Fibroblast of the aortic adventitia (primary cell): ENCODE measurements at places on chromosomes 5 and 9.

DNA sequence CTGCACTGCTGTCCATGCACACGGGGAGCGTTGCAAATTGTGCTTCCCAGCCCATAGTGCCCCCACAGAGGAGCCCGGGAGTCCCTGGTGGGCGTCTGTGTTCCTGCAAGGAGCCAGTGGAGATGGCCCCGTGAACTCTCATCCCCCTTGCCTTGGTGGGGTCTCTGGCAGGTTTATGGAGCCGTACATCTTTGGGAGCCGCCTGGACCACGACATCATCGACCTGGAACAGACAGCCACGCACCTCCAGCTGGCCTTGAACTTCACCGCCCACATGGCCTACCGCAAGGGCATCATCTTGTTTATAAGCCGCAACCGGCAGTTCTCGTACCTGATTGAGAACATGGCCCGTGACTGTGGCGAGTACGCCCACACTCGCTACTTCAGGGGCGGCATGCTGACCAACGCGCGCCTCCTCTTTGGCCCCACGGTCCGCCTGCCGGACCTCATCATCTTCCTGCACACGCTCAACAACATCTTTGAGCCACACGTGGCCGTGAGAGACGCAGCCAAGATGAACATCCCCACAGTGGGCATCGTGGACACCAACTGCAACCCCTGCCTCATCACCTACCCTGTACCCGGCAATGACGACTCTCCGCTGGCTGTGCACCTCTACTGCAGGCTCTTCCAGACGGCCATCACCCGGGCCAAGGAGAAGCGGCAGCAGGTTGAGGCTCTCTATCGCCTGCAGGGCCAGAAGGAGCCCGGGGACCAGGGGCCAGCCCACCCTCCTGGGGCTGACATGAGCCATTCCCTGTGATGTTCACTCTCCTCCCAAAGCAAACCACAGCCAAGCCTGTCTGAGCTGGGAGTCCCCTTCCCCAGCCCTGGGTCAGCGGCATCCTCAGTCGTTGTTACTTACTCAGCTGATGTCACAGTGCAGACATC is 3.1 kb downstream of the MRPS2 start:
- no peak for DNase-seq

DNA sequence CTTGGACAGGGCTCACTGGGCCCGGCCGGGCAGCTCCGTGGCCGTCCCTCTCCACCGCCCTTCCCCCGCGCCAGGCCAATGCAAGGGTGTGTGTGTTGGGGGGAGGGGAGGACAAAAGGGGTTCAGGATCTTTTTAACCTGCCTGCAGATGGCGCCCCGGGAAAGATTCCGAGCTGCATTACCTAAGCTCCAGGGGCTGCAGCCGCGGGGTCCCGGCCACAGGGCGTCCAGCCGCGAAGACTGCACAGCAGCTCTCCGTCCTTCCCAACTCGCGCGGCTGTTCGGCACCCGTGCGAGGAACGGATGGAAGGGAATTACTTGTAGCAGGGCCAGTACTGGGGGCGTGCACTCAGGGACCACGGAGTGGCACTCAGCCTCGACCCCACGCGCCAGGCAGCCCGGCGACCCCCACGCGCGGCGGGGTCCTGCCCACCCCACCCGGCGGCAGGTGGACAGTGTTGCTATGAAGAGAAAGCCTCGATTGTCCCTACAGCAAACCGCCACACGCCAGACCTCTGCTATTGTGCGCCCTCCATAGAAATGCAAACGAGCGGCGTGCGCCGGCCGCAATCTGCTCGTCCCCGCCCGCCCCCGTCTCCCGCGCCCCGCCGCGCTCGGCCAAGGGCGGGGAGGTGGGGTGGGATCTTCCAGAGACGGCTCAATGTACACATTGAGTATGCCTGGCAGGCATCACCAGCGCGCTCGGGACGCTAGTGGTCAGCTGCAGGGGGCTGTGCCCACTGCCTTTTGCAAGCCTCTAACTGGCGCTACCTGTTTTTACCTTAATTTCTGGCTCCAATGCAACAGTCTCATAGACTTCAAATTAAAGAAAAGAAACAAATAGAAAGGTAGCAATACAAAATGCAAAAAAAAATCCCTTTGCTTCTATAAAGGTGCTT is 796 bp upstream of the GADD45G start:
- DNase-seq: peak; percentile 13

DNA sequence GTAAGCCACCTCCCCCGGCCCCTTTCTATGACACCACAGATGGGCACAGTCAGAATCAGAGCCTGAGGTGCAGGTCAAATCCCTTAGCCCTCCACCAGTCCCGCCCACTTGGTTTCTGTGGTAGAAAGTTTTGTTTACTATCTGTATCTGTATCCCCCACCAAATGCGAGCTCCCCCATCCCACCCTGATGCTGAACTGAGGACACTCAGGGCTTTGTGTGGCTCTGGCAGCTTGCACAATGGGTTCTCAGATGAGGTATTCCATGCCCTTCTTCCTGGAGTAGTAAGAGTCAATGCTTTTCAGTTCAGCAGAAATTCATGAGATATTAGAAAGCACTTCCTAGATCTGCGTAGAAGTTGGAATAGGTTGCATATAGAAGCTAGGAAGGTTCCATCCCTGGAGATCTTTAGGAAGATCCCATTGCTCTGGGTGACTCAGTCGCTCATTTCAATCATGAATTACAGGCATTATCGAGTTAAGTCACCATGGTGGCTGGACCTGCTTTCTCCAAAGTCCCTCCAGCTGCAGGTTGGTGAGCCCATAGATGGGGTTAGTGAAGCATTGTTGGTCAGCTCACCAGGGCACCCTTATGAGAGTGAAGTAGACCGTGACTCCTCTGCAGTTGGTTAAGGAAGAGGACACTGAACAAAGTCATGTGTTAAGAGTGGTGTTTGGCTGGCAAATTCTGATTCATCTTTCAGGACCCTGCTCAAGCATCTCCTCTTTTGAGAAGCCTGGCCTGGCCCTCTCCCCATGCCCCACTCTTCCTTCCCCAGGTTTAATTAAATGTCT is 10.6 kb upstream of the KCNIP1 start:
- DNase-seq: no peak

DNA sequence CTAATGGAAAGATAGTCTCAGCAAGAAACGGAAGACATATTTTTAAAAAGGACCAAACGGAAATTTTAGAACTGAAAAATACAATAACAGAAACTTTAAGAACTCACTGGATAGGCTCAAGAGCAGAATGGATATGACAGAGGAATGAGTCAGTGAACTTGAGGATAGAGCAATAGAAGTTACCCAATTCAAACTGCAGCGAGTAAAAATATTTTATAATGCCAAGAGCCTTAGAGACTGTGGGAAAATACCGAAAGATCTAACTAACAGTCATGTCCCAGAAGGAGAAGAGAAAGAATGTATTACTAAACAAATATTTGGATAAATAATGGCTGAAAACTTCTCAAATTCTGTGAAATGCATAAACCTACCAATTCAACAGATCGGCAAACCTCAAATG is 40.8 kb downstream of the ADAMTS2 start:
- peak; percentile 96 for DNase-seq

GRCh38 chr5:155649666-155650065 is 636.1 kb downstream of the KIF4B start:
- DNase-seq: no peak

GRCh38 chr9:20770947-20771346 is 86.9 kb downstream of the FOCAD start:
- no peak for DNase-seq

DNA sequence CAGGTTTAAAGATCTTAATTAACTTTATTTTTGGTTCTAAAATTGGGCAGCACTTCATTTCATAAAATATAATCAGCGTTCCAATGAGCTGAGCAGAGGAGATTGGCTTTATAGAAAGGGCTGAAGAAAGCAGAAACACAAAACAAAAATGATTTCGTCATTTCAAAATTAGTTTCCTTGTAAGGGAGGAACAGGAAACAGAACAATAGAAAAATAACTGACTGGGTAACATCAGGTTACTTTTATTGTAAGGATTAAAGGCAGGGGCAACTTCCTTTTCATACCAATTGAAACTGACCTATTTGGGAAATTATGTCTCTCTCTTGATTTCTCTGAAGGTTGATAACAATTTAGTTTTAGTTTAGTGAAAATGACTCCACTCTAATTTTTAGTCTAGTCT is 157.1 kb downstream of the ATP10B start:
- no peak for DNase-seq

GRCh38 chr5:14148483-14148882 is 5.3 kb downstream of the TRIO start:
- DNase-seq: no peak

DNA sequence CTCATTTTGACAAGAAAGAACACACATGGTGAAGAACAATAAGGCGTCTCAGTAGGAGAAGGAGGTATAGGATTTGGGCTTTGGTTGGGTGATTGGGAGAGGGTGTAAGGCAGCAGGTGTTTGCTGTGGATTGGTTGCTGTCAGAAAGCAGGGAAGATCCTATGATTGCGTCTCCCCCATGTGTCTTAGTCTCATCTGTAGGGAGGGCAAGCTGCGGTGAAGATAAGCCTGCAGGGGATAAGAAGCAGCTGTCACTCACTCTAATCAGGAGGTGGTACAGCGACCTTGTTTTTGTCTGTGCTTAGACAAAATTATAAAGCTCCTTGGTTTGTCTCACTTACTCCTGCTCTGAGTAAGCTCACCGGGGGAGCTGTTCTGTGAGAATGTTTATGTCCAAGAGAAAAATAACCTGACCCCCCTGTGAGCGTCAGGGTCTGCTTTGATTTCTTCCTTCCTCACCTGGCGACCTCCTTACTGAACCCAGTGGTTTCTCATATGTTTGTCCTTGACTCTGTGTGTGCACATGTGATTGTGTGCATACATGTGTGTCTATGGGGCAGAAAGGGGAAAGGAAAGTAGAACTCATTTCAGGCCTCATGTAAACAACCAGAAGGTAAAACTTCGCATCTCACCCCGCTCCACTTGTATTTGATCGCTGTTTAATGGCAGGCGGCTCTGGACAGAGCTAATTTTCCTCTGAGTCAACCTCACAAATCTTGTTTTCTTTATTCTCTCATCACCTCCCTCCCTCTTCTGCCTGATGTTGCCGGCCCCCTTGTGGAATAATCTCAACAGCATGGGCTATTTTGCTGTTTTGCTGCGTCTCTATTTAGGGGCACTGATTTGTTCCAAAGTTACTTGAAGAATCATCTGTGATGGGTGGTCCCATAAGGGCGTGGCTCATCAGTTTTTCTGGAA is 105.6 kb downstream of the TENT4A start:
- DNase-seq: no peak

GRCh38 chr5:24823625-24824024 is 178.8 kb upstream of the CDH10 start:
- no peak for DNase-seq

DNA sequence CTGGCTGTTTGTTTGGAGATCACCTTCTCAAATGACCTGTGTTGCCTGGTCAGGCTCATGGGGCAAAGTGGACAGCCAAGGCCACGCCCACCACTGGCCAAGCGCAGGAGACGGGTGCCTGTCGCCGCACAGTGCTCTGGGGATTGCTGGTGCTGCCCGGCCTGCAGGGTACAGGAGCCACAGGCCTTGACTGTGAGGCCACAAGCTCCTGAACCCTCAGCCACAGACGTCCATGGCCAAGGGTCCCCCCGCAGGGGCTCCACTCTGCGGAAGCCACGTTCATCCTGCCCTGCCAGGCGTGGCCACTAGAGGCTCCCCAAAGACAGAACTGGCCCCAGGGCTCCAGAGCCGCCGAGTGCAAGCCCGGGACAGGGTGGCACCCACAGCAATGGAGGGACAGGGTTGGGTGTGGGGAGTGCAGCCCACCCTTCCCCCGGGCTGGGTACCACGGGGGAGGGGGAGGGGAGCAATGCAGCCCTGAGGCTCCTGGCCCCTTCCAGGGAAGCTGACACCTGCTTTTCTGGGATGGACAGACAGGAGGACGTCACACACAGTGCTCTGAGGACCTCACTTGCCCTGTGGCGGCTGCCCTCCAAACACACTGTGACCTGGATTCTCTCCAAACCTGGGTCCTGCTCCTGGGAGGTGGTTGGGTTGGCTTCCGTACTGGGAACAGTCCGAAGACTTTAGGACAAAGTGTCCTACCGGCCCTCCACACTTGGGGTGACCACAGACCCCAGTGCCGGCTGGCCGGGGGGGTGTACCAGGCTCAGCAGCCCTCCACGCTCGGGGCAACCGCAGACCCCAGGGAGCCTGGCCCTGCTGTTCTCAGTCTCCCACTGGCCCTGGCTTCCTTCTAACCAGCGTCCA is 21.5 kb downstream of the TPPP start:
- DNase-seq: peak; percentile 41
